ENCODE measurements at places on chromosomes 7 and 10. TPM values are rescaled to one million over a fixed set of nuclear protein-coding genes. Genes with fewer than 3 reads are reported as not detected.

BTBD16 gene
- total RNA-seq = not detected

NPC1L1 gene
- 5.9 TPM for total RNA-seq

AKR1C1 gene
- 28.4 TPM for total RNA-seq

DNA sequence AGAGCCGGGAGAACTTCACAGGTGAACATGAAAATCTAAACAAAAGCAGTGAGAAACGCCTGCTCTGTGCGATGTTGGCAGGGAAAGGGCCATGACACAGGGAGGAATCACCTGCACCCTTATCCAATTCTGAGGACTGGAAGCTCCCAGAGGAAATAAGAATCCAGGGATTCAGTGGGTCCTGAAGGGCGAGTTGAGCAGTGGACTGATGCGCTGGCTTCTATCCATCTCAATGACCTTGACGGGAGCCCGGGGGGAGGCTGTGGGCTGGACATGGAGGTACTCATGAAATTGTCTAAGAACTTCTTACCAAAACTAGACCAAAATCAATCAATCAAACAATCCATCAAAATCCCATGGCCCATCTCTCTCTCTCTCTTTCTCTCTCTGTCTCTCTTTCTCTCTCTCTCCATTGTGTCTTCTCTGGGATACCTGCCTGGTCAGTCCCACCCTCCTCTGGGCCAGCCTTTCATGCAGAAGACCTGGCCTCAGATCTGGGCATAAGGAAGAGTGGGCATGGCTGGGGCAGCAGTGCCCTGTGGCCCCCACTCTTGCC, 7.2 kb downstream of the CPXM2 start:
- DNase-seq = no peak

DNA sequence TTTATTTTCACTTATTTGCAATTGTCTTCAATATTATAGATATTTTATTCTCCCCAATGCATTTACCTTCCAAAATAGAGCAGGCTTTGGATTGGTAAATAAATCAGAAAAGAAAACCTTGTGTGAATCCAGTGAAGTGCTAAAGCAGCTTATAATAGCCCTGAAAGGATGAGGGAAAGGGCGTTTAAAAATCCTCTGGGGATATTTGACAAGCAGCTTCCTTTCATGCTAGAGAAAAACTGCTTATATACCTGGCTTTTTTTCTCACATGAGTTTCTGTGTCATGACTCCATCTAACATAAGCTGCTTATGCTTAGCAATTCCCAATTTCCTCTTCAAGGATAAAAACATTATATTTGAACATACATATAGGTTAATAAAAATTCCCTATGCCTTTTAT, 221.6 kb upstream of the SEMA3E start:
- DNase-seq = no peak

DNA sequence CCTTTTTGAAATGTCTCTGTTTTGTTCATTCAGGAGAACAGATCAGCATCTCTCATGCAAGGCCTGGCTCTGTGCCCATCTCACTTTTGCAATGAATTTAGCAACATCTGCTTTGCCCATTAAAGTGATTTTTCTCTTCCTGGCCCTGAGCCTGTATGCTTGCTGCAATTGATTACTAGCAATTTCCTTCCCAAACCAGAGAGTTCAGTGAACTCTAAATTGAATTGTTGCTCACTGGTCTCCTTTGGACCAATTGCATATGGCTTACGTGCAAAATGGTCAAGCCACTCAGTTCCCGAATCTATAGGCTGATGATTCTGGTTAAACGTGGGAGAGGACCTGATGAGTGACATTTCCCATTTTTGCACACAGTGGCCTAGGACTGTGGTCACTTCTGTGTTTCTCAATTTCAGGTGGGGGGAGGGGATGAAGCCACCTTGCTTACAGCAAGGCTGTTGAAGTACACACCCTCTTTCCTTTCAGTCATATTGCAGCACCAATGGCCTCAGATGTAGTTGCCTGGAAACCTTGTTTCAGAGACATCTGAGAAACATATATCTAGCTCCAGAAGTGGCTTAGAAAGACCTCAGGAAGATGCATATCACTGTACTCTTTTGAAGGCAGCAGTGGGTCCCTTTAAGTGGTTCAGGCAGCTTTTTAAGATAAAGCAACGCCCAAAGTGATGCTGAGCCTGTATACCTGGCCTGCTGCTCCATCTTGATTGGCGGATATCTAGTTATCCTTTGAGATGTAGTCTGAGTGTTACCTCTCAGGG, 201.4 kb downstream of the PTEN start:
- no peak for DNase-seq

DNA sequence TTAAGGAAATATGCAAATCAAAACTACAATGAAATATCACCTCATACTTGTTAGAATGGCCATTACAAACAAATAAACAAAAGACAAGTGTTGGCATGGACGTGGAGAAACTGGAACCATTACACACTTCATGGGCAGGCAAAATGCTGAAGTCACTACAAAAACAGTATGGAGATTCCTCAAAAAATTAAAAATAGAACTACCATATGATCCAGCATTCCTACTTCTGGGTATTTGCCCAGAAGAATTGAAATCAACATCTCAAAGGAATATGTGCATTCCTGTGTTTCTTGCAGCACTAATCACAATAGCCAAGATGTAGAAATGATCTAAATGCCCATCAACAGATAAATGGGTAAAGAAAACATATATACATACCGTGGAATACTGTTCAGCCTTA, 83.6 kb downstream of the NRCAM start:
- DNase-seq = no peak

DNA sequence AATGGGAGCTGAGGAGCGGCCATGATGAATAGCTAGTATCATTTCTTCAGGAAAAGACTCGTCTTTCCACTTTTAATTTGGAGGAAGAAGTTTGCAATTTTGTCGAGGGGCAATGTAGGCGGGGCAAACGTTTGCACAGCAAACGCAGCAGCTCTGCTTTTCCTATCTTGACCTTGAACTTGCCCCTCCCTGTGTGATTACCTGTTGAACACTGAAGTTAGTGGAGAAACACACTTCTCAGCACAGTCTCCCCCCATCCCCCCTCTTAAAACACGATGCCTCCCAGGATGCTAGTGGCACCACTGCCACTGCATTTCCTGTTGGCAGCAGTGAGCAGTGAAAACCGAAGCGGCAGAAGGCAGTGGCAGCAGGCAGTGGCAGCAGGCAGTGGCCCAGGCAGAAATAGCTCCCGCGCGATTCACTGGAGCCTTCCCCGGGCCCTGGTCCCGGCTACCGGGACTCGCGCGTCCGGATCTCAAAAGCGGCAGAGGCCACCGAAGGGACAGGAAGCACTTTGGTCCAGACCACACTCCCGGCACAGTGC, at the start of gene EPDR1:
TSS of gene EPDR1 (plus strand) at position 336 of the 544 bp plus-strand sequence. CDS start 300 bp downstream, outside the sequence.
- DNase-seq = peak; percentile 19

GRCh38 chr10:124324451-124324850, 94.3 kb downstream of the OAT start:
- no peak for DNase-seq

DNA sequence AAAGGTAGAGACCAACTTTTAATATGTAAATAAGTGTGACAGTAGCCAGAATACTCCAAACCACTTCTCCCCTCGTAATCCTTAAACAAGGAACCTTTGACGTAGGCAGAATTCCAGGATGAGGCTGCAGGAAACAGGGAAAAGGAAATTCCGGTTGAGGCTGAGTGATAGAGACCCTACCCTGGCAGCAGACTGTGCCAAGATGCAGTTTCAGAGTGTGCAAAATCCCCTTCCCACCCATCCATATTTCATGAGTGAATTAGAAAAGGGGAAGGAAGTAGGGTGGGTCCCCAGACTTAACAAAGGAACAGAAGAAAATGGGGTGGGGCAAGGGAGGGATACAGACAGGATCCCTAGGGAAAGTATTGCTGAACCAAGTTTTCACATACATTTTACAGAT, 143.0 kb downstream of the RAPGEF5 start:
- no peak for DNase-seq

DNA sequence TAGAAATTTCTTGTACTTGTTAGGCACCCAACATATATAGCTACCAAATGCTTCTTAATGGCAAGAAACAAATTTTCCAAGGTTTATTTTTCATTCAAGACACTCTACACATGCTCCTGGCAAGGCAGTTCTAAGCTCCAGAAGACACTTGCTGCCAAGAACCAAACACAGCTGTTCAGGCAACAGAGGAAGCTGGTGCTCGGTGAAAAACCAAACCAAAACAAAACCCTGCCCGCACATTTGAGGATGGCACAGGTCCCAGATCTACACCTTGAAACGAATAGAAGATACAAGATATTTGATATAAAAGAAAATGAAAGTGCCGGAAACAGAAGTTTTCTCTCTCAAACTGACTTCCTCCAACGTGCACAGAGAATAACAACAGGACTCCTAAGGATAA, 4.9 kb upstream of the DNTT start:
- no peak for DNase-seq
